ENCODE measurements at places on chromosomes 6 and 20.

DNA sequence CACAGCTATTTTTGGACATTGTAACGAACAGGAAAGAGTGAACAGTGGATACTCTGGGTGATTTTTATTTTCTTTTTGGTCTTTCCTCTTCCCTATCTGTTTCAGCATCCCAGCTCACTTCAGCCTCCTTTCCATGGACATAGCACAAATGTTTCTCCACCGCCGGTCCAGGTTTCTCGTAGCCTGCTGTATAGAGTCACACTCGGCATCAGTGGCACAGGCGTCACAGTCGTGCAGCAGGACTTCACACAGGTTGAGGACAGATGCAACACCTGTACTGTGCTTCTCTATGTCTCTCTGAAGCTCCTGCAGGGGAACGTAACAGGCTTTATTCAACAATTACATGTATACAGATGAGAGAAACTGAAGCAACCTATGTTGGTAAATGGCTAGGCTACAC lies 348.3 kb downstream of the ESR1 start:
- DNase-seq = no peak

GRCh38 chr6:34543421-34543820 lies 12.7 kb downstream of the SPDEF start:
- DNase-seq = no peak

DNA sequence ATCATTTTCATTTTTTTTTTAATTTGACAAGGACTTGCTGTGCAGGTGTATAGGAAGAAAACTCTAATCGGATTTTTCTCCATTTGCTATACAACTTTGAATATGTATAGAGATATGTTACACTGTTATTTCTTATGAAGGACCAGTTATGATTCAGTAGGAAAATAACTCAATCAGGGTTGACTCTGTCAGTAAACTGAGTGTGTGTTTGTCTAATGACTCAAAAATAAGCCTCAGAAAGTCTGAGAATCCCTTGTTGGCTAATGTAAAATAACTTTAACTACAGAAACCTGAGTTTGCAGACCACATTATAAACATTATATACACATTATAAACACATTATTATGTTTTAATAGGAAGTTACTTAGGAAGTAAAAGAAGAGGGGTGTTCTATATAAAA lies 352.6 kb downstream of the RIMS1 start:
- no peak for DNase-seq

GRCh38 chr6:39057251-39058155 lies 8.9 kb downstream of the GLP1R start:
- no peak for DNase-seq

GRCh38 chr6:30889921-30890645 lies 5.8 kb downstream of the DDR1 start:
- DNase-seq = no peak

DNA sequence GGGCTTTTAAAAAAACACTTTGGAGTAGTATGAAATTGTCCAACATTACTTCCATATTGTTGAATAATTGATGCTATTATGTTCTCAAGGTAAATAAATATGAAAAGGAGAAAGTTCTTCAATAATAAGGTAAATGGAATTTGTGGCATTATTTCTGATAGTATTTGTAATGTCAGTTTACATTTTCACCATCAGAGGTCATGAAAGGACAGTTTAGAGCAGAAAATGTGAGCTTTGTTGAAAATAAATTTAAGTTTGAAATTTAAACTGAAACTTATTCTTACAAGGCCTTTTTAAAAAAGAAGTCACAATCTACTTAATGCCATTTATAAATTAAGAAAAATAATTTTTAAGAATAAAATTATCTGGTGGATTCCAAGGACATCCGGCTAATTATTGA lies 15.8 kb upstream of the CEP162 start:
- no peak for DNase-seq

DNA sequence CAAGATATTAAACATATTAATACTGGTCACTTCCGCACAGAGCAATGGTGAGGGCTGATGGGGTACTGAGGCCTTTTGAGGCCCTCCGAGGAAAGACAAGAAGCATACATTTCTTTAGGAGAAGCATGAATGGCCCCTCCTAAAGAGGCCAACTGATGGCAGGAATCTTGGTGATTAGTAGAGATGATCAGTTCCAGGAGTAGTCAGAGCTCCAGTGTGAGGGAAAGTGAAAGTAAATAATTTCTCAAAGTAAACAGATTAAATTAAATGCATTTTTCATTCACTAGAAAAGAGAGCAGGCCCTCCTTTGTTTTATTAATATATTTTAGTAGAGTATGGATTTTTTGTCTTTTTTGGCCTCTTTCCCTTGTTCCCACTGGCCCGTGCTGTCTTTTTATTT lies 38.2 kb downstream of the NOX3 start:
- no peak for DNase-seq

DNA sequence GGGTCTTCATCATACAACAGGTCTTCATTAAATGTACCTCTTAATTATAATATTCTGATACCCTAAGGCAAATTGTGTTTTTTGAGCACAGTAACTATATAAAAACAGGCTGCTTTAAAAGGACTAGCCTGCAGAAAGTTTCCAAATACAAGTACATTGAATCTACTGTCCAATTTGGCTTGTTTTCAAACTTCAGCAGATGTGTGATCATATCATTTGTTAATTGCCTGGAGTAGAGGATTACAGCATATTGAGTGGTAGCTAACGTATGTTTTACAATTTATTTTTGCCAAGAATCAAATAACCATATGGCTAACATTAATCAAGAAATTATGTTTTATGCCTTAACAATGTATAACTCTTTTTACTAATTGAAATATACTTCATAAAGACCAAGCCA lies 12.6 kb downstream of the TINAG start:
- DNase-seq = no peak

DNA sequence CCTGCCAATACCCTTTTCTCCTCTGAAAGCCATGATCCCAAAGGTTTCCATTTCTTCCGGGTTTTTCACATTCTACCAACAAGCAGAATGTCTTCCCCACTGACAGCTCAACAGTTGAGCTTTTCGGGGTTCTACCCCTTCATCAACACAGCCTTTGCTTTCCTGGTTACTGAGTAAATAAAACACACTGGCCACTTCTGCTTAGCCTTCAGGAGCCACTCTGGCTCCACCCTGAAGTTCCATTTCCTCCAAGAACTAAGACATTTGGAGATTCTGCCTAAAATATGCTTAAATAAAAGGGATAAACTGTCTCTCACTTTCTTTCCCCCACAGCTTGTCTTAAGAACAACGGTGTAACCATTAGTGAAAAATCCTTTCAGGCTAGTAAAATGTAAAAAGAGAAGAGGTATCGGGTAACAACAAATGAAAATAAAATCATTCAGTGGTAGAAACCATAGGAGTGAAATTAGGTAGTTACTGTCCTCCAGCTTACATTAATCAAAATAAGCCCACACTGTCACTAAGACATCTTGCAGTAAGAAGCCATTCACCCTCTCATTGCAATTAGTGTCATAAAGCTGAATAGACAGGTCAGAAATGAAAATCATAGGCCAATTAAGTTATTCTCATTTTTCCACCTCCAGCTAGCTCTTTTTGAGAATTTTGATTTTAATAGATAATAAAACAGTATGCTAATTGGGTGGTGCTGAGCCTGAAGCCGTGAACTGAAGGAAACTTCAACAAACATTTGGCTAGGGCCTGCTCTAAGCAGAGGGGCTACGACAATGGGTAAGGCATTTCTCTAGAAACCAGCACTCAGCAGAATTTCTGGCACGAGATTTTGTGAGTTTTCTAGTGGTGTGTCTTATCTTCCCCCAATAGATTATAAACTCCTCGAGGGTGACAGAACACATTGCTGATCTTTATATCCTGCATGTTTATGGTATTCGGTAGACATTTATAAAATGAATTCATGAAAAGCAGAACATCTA lies 194.2 kb downstream of the KHDC1L start:
- no peak for DNase-seq

GRCh38 chr6:42410861-42411260 lies 40.9 kb downstream of the TRERF1 start:
- no peak for DNase-seq

DNA sequence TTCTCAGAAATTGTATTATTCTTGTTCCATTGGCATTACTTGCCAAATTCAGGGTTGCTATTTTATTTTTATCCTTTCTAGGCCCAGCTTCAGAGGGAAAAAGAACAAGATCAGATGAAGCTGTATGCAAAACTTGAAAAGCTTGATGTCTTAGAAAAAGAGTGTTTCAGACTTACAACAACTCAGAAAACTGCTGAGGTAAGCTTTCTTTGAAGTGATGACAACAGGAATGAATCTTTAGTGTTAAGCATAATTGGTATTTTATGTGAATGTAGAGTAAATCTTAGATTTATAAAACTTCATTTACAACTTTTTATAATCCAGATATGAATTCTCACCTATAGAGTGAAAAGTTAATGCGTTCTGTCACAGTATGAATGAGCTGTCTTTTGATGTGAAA lies 58.4 kb downstream of the CEP57L1 start:
- no peak for DNase-seq

GRCh38 chr6:83767033-83767432 lies 58.1 kb upstream of the SNAP91 start:
- DNase-seq = no peak

GRCh38 chr6:69871107-69871506 lies 4.8 kb downstream of the COL19A1 start:
- no peak for DNase-seq

- DNase-seq = no peak
Observed at GRCh38 chr6:155418017-155418761, 37.5 kb downstream of the NOX3 start.

- no peak for DNase-seq
Observed at GRCh38 chr20:10338426-10339180, 95.4 kb downstream of the MKKS start.
